ENCODE measurements at places on chromosomes 7 and 10.

GRCh38 chr7:50697748-50698147 is 84.9 kb downstream of the GRB10 start:
- DNase-seq: peak; percentile 37

DNA sequence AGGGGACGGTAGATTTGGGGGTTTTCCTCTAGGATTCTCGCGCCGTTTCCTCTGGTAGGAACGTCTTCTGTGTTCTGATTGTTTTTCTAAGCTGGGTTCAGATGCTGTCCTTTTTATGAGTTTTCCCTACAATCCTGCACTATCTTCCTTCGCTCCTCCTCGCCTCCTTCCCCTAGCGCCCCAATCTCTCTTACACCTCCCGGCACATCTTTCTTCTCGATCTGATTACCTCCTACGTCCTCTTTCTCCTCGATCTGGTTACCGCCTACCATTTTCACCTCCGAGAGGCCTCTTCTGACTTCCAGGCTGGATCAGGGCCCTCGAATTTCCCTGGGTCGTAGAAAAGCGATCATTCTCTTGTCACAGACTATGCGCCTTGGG is 413 bp downstream of the BUD31 start:
- DNase-seq: no peak

DNA sequence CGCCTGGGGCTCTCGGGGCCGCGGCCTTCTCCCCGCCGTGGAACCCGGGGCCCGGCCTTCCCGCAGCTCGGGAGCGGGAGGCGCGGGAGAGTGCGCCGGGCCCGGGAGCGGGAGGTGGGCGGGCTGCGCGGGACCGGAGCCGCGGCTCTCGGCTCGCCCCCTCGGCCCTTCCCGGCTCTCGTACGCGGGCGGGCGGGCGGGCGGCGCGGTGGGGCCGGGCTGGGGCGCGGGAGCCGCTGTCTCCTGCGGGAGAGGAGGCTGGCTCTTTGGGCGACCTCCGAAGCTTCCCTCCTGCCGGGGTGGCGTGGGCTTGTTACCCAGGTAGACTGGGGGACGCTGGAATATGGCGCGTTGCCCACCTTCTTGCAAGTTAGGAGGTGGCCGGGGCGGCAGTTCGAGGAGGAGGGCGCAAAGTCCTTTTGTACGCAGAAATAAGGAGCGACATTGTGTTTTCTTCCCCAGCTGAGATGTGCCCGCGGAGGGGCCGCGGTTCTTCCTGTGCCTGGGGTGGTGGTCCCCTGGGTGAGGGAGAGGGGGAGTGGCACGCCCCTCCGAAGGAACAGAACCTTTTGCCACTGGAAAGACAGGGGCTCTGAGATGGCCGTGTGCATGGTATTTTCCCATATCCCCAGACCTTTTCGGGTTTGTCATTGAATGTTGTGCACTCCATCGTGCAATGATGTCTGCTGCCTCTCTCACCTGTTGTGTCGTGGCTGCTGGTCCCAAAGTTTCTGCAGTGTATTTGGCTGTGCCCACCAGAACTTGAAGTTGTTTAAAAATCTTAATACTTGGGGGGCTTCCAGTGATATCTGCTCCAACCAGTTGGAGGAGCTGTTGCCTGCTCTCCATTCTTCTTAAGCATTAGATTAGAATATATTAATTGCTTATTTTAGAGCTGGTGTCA is 844 bp downstream of the NRF1 start:
- peak; percentile 67 for DNase-seq

DNA sequence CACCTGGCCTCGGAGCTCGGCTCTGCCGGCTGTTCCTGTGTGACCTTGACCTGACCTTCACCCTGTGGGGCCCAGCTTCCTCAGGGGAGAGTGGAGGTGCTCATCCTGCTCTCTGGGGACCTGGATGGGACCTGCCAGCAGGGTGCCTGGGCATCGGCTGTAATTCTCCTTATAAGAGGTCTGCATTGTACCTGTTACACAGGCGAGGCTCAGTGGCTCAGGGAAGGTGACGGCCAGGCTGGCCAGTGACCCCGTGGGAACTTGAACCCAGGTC is 29.0 kb downstream of the RET start:
- no peak for DNase-seq

- DNase-seq: peak; percentile 20
Measured at GRCh38 chr10:20494474-20494873, 402.6 kb downstream of the NEBL start.

DNA sequence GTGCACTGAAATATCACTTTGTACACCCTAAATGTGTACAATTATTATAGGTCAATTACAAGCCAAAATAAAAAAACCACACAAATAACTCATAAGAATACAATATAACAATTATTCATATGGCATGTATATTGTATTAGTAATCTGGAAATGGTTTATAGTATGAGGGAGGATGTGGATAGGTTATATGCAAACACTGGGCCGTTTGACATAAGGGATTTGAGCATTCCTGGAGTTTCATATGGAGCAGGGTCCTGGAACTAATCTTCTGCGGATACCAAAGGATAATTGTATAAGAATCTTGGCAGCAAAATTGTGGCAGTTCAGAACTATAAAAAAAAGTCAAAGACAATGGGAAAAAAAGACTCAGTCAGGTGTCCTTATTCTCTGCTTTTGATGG is 619.4 kb downstream of the CNTNAP2 start:
- DNase-seq: no peak

DNA sequence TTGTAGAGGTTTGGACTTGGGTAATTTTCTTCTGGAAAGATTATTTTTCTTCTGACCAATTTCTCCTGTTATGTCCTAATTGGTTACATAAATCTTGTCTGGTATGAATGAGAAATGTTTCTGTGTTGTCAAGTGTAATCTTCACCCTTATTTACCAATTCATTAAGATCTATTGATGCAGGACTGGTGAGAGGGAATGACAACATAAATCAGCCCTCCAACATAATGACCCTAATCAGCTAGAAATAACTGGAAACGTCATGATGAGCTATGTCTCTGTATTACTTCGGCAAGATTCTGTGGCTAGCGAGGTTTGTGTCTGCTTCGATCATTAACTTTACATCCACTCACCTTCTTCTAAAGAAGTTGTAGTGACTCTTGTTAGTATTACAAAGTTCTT is 3.5 kb downstream of the FOXP2 start:
- DNase-seq: no peak

DNA sequence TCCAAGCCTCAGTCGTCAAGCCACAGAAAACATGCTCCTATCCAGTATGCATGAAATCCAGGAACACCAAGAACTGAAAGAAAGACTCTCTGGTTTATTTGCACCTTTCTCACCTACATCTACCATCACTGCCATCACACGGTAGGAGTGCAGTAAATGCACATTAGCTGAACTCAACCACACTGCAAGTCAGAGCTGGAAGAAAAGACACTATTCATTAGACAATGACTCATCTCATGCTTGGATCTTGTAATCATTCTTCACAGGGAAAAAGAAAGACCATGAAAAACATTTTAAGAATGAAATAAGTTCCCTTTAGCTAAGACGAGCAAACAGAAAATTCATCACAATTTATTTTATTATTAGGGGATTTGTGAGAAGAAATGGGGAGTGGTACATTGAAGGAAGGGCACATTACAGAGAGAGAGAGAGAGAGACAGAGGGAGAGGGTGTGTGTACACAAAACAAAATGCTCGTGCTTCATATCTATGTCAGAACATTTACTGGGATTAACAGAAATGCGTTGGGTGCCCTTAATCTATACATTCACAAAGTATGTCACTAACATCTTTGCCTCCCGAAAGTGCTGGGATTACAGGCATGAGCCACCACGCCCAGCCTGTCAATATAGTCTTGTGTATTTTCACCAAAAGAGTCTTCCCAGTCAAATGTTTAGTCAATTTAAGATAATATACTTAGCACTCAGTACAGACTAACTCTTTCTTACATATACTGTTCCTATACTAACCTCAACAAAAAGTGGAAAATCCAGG is 324.9 kb downstream of the PARD3 start:
- DNase-seq: peak; percentile 22

- DNase-seq: no peak
Measured at GRCh38 chr7:25068502-25069213, 56.4 kb downstream of the CYCS start.

DNA sequence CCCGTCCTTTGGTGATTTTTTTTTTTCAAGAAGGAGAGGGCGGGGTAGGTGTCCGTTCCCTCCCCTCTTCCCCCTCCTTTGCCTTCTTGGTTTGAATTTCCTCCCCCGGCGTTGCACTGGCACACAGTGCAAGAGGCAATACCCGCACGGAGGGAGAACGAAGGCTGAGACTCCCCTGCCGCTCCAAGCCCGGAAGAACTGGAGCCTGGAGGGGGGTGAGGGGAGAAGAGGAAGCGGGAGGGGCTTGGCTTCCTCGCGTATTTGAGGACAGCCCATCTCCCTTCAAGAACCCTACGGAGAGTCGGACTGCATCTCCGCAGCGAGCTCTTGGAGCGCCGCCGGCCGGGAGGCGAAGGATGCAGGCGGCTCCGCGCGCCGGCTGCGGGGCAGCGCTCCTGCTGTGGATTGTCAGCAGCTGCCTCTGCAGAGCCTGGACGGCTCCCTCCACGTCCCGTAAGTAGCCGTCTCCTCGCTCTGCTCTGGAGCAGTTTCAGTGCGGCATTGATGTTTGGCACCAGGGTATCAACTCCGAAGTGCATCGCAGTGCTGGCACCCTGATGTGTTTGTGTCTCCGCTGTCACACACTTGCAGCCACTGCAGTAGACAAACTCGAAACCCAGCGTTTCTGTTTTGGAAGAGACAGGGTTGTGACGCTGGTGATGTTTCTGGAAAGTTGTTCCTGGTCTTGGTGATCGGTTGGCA is at the start of gene CNTNAP2:
Gene CNTNAP2 (plus strand): TSS at position 281 of the 702 bp plus-strand sequence. CDS start 76 bp downstream, at position 357.
- peak; percentile 35 for DNase-seq

GRCh38 chr10:51894771-51895578 is 195.6 kb upstream of the CSTF2T start:
- DNase-seq: peak; percentile 54

GRCh38 chr7:80922253-80923049 is 3.6 kb upstream of the SEMA3C start:
- DNase-seq: no peak

- no peak for DNase-seq
Measured at GRCh38 chr10:132113766-132114365, 48.1 kb downstream of the JAKMIP3 start.

GRCh38 chr7:103346396-103346795 is 1.0 kb upstream of the PSMC2 start:
- DNase-seq: no peak

- no peak for DNase-seq
Measured at GRCh38 chr10:101258179-101258885, 29.1 kb upstream of the LBX1 start.

GRCh38 chr7:98687111-98687751 is 70.1 kb downstream of the NPTX2 start:
- no peak for DNase-seq

DNA sequence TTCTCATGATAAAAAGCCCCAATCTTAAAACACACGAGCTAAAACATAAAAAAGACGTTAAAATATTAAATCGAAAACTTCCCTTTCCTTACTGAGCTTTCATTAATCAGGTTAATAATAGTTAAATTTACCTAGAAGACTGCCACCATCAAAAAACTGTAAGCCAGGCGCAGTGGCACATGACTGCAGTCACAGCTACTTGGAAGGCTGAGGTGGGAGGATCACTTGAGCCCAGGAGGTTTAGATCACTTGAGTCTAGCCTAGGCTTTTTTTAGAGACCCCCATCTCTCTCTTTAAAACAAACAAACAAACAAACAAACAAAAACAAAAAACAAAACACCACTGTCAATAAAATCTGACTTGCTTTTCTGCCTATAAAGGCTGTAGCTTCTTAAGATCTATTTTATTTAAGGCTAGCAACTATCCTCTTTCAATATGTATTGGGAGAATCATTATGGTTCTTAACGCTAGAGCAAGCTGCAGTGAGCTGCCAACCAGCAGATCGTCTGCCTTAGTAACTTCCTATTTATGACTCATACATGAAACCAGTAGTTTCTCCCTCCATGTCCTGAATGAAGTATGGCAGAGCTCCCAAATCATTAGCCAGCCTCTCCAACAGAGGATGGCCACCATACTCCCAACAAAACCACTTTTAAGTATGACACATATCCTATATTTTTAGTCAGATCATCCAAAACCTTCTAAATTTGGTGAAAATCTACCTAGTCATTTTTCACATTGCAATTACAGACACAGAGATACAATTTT is 163.7 kb downstream of the SRPK2 start:
- DNase-seq: peak; percentile 89

DNA sequence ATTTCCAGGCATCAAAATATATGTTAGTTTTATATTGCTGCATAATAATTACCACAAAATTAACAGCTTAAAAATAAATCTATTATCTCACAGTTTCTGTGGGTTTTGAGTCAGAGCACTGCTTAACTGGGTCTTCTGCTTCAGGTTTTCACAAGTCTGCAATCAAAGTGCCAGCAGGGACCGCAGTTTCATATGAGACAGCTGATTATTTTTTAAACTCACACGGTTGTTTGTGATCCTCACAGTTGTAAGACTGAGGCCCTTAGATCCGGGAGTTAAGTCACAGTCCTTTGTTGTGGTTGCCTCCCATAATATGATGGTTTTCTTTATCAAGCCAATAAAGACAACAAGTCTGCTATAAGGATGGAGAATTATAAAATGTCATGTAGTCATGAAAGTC is 146.0 kb upstream of the ZWINT start:
- no peak for DNase-seq

GRCh38 chr10:91627344-91628102 is 5.3 kb downstream of the PPP1R3C start:
- DNase-seq: no peak

GRCh38 chr7:50542132-50542531 is 23.1 kb downstream of the DDC start:
- DNase-seq: no peak

- DNase-seq: no peak
Measured at GRCh38 chr7:134636008-134636449, 10.6 kb upstream of the BPGM start.

- DNase-seq: no peak
Measured at GRCh38 chr7:96121752-96122151, 200.1 kb downstream of the SLC25A13 start.

GRCh38 chr7:157490465-157490912 is 153.7 kb downstream of the DNAJB6 start:
- DNase-seq: peak; percentile 45

GRCh38 chr7:25565002-25565401 is 336.7 kb upstream of the NPVF start:
- no peak for DNase-seq

DNA sequence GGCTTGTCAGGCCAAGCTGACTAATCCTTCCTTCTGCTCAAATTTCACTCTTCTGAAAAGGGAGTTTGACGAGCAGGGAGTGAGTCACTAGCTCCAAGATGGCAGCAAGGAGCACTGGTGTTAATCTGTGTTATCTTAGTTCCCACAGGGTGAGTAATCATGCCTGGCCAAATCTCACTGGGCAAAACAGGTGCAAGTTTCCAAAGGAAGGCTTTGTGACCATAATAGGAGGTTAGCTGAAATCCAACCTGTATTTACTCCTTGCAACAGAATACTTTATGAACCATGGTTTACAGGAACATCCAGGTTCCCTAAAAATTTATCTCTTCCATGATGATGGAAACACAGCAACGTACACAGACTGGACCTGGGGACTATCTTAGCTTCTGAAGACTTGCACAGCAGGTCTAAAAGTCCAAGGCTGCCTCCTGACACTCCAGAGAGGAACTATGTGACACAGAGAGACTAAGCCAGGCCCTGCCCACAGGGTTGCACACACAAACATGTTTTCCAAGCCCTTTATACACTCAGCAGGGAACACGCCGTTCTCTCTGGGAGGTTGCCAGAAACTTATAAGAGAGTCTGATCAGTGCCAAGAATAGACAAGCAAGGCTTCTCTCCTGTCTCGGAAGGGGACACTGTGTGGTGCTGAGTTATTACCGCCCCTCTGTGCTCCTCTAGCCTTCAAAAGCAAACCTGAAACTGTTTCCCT is 46.3 kb downstream of the PDK4 start:
- DNase-seq: peak; percentile 99

All from fibroblast of lung (primary cell).